Activated CD8-positive, alpha-beta memory T cell treated with anti-CD3 and anti-CD28 coated beads, Interleukin-2, amount 10 ng/mL, durations not matched to agents 7 days and 5 days (primary cell): ENCODE measurements at places on chromosomes 1 and 21. TPM values are rescaled to one million over a fixed set of nuclear protein-coding genes. Genes with fewer than 3 reads are reported as not detected.

DNA sequence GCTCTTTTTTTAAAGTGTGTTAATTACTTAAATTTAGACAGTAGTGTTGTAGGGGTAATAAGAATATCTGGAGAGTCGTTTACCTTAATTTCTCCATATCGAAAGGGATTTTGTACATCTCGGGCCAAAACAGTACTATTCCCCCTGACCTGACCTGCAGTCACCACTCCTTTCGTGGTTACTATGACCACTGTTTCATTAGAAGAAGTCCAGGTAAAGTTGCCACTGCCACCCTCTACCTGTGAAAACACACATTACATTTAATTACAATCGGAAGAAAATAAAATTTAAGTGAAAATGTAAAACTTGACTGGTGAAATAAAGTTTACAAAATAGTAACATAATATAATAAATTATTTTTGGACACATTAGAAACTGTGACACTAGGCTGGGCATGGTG is 37.2 kb downstream of the NUP210L start:
- no peak for DNase-seq

- peak; percentile 83 for DNase-seq
These were observed 36.8 kb upstream of the DUSP10 start for GRCh38 chr1:221778535-221779142.

GRCh38 chr1:167991546-167991945 is 54.7 kb upstream of the MPC2 start:
- no peak for DNase-seq

GRCh38 chr1:45037456-45037855 is 25.4 kb downstream of the UROD start:
- DNase-seq, result no peak

DNA sequence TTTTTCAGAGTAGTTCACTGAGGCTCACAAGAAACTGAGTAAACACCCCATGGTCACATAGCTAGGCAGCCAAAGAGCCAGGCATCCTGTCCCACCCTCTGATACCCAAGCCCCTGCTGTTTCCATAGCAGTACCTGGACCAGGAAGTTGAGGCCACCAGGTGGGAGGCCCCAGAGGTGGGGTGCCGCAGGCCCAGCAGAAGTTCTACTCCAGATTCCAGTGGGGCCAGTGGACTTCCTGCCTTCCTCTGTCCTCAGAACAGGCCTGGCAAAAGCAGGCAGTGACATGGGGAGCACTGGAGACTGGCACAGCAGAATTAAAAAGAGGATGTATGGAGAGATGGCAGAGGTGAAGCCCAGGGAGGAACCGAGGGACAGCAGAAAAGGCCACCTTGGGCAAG is 19.0 kb downstream of the FOXO6 start:
- no peak for DNase-seq

GRCh38 chr1:40042341-40042740 is 1.8 kb downstream of the CAP1 start:
- DNase-seq, result no peak

DNA sequence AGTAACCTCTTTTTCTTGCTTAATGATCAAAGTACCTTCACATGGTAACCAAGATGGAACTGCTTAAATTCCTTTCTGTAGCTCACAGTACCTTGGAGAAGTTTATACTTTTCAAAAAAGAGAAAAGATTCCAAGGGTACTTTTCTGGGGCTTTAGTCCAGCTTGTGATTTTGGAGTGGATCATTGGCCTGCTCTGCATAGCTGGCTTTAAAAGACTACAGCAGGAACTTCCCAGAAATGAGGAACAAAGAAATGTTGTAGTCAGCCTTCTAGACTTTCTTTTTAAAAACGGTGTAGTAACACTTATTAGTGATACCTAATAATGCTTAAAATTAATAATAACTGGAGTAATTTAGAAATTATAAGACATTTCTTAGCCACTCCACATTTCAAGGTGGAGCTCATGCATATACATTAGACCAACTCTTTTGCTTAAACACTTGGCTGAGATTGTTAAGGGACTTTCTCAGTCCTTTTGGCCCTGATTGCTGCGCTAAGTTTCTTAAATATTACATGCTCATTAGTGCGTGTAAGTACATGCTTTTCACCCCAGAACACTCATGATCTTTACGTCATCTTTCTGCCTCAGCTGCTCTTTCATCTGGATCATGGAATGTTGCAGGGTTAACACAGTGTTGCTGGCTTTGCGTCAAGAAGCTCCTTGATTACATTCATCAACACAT is 57.3 kb downstream of the SDCCAG8 start:
- no peak for DNase-seq

DNA sequence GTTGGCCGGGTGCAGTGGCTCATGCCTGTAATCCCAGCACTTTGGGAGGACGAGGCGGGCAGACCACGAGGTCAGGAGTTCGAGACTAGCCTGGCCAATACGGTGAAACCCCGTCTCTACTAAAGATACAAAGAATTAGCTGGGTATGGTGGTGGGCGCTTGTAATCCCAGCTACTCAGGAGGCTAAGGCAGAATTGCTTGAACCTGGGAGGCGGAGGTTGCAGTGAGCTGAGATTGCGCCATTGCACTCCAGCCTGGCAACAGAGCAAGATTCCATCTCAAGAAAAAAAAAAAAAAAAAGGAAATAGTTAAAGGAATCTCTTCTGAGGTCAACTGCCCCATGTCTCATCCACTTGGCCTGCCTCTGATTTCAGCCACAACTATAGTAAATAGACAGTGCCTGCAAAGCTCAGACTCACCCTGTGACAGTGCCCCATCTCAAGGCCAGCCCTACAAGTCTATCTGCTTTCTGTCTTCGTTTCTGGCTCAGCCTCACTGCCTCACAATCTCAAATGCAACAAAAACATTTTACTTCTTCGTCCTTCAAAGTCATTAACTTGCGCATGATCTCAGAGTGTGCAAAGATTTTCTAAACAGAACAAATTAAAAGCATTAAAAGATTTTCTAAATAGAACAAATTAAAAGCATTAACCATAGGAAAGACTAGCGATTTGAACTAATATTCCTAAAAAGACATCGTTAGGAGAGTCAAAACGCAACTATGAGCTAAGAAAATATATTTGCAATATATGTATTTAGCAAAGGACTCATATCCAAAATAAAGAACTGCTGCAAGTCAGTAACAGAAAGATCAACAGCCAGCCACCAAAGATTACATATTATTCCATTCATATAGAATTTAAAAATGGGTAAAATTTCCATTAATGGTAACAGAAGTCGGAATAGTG is 65.0 kb upstream of the PRDX6 start:
- DNase-seq, result no peak

- no peak for DNase-seq
These were observed 22.2 kb upstream of the RSPO1 start for GRCh38 chr1:37656881-37657280.

DNA sequence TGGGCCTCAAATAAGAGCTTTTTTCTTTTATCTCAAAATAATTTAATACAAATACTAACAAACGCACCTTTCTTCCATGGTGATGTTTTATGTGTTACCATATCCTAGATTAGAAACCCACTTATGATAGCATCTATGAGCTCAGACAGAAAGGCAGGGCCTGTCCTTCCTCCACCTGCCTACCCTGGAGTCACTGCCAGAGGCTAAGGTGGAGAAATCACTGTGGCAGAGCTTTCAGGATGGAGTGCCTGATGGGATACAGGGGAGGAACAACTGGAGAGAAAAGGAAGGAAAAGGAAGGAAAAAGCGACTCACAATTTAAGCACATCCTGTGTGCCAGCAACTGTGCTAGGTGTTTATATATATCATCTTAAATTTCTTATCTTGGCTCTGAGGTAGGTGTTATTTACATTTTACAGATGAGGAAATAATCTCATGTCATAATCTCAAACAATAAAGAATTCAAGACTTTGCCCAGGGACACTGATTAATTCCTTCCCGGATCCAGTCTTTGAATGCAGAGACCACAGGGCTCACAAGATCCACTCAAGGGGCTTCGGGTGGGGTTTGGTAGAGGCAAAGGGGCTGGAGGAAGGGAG is 45.4 kb downstream of the RCAN1 start:
- no peak for DNase-seq

DNA sequence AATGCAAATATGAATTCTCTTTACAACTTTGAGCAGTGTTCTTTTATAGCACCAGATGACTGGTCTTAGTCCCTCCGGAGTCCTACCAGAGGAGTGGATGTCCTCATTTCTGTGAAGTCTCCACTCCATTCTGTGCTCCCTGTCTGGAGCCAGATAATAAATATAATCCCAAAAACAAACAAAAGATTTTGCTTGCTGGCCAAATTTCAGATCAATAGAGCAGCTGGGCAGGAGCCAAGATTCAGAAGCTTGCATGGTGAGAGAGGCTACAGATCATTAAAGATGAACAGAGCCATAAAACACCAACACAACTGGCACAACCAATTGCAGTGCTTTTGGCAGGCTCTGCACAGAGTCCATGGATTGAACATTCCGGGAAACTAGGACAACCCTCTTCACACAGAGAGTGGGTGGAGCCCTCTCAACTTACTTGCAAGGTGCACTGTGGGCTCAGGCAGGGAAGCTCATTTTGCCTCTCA is 231.5 kb upstream of the SNX7 start:
- no peak for DNase-seq

DNA sequence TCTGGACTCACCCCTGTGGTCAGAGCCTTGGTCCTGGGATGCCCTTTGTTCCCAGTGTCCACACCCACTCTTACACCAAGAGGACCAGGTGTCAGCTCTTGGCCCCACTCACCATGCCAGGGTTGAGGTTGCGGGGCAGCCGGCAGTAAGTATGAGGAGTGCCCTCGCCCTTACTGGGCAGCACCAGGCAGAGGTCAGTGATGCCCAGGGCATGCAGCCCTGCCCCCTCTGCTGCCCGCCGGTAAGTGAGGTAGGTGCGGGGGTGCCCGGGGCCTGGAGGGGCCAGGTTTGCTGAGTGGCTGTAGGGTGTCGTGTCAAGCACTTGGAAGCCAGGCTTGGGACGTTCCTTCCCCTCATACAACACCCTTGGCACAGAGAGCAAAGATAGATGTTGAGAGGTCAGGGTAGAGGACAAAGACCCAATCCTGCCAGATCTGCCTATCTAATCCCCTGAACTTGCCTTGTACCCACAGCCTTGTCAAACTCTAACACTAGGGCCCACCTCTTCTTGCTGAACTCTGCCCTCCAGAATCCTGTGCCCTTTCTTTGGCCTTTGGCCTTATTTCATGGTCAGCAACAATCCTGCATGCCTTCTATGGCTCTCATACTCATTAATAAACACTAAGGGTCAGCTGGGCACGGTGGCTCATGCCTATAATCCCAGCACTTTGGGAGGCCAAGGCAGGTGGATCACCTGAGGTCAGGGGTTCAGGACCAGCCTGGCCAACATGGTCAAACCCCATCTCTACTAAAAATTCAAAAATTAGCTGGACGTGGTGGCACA is 3.6 kb downstream of the DENND4B start:
- no peak for DNase-seq

DNA sequence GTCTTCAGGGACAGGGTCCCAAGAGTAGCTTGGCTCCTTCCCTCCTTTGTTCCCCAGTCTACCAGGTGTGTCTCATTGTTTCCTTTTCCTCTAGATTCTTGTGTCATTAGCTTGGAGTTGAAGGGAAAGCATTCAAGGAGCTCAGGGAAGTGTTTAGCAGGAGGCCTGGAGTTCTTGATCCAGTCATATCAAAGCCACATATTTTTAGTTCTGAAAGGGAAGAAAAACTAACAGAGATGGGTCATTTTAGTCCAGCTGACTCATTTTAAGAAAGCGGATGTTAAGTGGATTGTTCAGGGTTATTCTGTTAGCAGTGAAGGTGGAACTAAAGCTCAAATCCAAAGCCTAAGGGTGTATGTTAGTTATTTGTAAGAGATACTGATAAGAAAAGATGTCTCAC is 721 bp downstream of the C1orf54 start:
- no peak for DNase-seq

GRCh38 chr21:44814498-44815023 is 3.3 kb downstream of the SUMO3 start:
- no peak for DNase-seq

DNA sequence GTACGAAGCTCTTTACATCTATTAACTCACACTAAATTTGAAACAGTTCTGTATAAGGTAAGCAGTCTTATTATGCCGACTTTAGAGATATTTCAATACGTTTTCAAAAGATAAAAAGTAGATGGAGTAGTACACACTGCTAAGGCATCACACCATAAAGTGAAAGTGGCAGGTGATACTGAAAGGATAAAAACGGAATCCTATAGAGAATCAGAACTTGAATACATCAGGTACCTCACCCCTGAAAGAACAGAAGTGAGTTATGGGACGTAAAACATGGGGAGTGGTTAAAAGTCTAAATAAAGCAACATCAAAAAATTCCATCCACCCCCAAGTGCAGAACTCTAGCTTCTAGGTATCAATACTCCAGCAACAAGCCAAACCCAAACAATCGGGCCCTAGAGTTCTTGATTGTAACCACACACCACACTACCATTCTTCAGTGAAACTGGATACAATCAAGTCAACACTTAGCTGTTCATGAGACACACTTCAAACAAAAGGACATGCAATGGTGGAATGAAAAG is 142.6 kb downstream of the SMYD3 start:
- DNase-seq, result no peak

DNA sequence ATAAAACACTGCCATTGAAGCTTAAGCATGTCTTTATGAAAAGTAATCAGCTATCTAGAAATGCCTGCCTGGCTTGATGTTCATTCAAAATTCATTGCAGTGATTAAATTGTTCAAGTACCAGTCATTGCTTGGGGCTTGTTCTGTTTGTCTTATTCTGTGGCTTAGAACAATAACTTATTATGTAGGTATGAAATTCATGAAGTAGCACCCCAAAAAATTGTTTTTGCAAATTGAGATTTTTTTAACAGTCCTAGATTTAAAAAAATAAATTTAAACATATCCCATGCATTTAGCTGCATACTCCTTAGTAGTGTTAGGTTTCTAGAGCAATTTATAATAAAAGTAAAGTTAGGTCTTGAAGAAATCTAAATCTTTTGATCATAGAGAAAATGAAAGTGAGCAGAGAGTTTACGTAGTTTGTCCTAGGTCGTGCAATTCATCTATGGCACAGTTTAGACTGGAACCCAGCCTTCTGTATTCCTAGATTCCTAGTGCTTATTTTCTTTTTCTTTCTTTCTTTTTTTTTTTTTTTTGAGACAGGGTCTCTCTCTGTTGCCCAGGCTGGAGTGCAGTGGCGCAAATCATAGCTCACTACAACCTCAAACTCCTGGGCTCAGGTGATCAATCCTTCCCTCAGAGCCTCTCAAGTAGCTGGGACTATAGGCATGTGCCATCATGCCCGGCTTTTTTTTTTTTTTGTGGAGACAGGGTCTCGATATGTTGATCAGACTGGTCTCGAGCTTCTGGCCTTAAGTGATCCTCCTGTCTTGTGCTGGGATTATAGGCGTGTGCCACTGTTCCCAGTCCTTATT is 9.3 kb downstream of the MIER1 start:
- no peak for DNase-seq

The GSTM1 gene
- not detected for total RNA-seq

The MR1 gene
- 41.2 TPM for total RNA-seq

The ADAM30 gene
- total RNA-seq, result not detected

The NR1I3 gene
- not detected for total RNA-seq

The PBX1 gene
- total RNA-seq, result not detected

The MSH4 gene
- total RNA-seq, result 0.47 TPM

The CAMK2N1 gene
- total RNA-seq, result 0.47 TPM

The DMAP1 gene
- total RNA-seq, result 44.1 TPM

The TAGLN2 gene
- total RNA-seq, result 513 TPM
